ENCODE measurements at places on chromosomes 16 and 17.
A peak's percentile ranks its signal among the peaks of the same experiment; 100 is the strongest.

- DNase-seq: no peak
Observed at GRCh38 chr17:6943406-6943805, 52.4 kb upstream of the ALOX12 start.

DNA sequence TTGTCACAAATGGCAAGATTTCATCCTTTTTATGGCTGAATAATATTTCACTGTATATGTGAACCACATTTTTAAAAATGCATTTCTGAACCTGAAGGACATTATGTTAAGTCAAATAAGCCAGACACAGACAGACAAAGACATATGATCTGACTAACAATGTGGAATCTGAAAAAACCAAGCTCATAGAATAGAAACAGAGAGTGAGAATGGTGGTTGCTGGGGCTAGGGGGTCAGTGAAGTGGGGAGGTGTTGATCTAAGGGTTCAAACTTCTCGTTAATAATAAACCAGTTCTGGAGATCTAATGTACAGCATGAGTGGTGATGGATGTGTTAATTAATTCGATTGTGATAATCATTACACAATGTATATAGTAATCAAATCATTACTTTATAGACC, 475.1 kb downstream of the WWOX start:
- DNase-seq: no peak

GRCh38 chr16:47507701-47508100, 46.6 kb downstream of the PHKB start:
- no peak for DNase-seq

GRCh38 chr16:75821117-75821516, 94.8 kb upstream of the CPHXL start:
- DNase-seq: no peak

GRCh38 chr17:36723459-36724025, 122.2 kb downstream of the MRM1 start:
- no peak for DNase-seq

DNA sequence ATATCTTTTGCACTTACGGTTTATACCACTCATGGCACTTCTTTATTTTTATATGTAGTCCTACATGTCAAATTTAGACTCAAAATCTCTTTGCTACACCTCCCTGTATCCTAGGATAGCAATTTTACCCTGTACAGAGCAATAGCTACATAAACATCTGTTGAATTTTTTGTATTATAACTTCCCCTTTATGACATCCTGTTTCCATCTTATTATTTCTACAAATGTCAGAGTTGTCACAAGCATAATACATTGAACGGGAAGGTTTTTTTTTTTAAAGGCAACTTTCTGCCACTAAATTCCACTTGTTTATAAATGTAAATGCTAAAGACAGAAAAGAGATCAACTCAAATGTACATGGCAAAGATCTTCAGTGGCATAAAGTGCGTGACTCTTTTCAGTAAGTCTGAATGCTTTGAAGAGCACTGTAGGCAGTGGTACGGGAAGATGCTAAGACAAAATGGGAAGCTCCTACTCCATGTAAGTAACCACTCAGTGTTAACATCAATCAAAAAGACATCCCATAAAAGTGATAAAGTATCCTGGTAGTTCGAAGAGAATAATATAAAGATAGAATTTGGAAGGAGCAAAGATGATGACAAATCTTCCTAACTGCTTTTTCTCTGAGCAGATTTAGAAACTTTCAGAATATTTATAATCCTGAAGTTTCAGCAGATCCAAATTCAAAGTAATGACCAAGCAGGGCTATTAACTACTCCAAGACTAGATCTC, 26.8 kb downstream of the GNA13 start:
- no peak for DNase-seq

DNA sequence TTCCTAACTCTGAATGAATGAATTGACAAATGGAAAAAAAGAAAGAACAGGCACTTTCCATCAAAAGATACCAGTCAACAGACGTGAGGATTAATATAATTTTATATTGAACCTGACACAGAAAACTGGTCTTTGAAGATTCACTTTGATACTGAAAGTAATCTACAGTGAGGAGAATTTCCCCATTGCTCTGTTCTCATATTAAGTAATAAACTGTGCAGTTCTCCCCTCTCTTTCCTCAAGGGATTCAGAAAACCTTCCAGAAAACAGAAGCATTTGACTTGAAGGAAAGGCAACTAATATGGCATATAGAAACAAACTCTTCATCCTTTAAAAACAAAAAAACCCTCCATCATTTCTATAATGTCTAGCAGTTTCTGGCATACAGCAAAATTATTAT, 2.2 kb downstream of the TEX2 start:
- no peak for DNase-seq

- no peak for DNase-seq
Observed at GRCh38 chr17:67515490-67516083, 138.5 kb downstream of the PITPNC1 start.

GRCh38 chr17:56641894-56642293, 48.4 kb downstream of the NOG start:
- no peak for DNase-seq

- DNase-seq: no peak
Observed at GRCh38 chr17:6670999-6671398, 19.4 kb downstream of the C17orf100 start.

DNA sequence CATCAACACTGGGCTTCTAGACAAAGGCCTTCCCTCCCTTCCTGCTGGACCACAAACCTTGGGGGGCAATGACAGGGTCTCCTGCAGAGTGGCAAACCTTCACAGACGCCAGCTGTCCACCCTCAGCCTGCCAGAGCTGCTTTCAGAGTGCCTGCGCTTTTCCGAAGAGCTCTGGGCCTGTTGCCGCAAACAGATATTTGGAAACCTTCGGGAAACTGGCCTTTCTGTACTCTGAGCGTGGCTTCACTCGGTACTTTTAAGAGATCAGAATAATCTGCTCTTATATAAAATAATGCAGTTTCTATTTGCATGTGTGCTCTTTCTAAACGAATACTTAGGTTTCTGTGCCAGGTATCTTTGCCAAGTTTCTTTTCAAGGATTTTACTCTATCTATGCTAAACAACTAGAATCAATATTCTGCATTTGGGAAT, 152.1 kb upstream of the CHMP6 start:
- DNase-seq: no peak

- DNase-seq: no peak
Observed at GRCh38 chr16:17128791-17129190, 342.0 kb downstream of the XYLT1 start.

DNA sequence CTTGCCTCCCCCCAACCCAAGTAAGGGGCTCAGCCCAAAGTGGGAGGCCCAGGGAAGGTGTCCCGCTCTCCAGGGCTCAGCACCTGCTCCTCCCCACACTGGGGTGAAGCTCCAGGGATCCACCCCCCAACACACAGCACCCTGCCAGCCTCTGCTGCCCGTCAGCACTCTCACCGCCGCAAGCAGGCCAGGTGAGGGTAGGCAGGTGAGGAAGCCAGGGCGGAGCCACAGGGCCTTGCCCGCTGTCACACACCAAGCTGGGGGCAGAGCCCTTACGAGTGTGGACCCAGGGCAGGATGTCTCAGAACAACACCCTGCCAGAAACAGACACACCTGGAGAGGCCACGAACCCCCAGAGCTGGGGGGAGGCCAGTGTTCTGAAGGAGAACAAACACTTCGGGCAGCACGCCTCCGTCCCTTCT, 19.5 kb downstream of the PLLP start:
- DNase-seq: no peak

DNA sequence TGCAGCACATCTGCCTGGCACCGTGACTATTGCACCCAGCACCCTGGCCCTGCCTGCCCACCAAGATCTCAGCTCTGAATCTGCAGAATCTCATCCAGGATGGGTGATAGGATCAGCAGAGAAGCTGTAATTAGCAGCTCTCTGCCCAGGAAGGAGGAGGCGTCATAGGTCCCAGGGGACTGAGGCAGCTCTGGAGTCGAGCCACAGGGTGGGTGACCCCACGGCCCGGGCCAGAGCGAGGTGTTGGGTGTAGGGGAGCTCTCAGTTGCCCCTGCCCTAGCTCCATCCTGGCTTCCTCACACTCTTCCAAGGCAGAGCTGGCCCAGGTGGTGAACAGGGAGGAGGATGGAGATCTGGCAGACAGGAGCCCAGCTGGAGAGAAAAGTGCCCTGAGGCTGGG, 18.2 kb upstream of the FAM83G start:
- DNase-seq: no peak

GRCh38 chr17:2899906-2900305, 103.7 kb downstream of the RAP1GAP2 start:
- DNase-seq: no peak

DNA sequence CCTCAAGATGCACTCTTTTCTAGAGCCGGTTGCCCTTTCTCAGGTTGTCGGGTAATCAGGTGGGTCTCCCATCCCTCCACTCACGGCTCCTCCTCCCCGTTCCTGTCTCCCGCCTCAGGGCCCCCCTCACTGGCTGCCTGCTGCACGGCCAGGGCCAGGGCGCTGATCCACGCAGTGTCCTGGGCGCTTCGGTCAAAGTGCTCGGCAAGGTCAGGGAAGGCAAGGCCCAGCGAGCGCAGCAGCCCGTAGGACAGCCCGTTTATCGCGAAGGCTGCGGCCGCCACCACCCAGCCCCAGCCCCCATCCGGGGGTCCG, 753 bp downstream of the SLC16A11 start:
- DNase-seq: no peak

GRCh38 chr16:68969338-68969737, 126.0 kb downstream of the TANGO6 start:
- no peak for DNase-seq

- DNase-seq: no peak
Observed at GRCh38 chr16:84194470-84195200, 3.7 kb downstream of the ADAD2 start.

DNA sequence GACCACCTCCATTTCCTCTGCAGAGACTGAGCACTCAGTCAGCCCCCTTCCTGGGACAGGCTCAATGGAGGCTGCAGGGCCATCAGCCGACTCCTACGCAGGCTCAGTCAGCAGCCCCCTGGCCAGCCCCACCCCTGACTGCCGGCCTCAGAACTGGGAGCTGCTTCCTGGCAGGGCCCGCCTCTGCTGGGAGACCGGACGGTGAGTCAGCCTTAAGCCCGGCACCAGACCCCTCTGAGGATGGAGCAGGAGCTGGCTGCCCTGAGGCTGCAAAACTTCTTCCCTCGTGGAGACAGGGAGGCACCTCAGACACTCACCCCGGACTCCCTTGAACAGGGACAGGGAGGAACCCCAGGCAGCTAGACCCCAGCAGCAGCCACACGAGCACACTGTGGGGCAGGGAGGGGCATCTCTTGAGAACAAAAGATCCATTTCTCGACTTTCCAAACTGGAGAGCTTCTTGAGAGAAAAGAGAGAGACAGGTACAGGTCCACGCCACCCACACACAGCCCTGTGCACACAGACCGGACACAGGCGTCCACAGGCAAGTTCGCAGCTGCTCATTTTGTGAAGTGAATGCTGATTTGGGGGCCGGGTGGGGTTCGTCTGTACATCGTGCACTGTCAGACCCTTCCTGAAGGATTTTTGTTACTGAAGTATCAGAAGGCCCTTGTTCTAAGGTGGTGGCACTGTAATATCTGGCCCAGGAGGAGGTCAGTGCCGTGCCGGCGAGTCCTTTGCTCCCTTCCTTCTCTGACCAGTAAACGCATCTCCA, 1.3 kb upstream of the TUBB3 start:
- no peak for DNase-seq

- no peak for DNase-seq
Observed at GRCh38 chr16:19936441-19936840, 51.8 kb upstream of the GPRC5B start.

DNA sequence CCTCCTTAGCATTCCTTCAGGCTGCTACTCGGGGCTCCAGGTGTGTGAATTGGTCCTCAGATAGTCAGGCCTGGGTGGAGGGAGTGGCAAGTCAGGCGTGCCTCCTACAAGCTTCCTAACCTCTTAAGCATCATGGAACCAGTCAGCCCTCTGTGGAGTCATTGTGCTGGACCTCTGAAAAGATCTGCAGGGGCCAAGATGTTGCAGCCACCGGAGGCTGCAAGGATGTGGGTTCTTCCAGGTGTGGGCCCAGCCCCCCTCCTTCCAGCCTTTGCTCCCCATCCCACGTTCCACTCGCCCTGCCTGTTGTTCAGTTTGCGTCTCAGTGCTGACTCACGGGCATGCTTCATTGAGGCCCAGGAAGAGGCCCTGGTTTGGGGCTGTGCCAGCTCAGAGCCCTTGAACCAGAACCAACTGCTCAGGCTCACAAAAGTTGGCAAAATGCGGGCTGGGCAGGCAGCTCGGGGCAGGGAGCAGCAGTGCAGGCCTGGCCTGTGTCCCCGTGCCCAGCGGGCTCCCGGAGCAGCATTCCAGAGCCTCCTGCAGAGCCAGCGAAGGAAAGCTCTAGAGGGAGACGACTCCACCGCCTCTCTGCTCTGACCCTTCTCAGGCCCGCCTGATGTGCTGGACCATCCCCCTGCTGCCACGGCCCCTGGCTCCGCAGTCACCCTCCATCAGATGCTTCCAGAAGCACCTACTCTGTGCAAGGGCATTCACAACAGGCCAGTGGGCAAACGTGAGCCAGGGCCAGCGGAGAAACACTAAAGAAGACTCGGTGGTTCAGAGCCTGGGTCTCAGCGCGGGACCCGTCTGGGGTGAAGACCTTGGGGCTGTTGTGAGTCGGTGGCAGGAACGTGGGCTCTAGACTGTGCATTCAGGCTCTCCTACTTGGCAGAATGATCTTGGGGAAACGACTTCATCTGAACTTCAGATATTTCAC, 7.5 kb downstream of the LDHD start:
- peak; percentile 57 for DNase-seq

GRCh38 chr17:43774304-43775250, 4.2 kb downstream of the DUSP3 start:
- no peak for DNase-seq

DNA sequence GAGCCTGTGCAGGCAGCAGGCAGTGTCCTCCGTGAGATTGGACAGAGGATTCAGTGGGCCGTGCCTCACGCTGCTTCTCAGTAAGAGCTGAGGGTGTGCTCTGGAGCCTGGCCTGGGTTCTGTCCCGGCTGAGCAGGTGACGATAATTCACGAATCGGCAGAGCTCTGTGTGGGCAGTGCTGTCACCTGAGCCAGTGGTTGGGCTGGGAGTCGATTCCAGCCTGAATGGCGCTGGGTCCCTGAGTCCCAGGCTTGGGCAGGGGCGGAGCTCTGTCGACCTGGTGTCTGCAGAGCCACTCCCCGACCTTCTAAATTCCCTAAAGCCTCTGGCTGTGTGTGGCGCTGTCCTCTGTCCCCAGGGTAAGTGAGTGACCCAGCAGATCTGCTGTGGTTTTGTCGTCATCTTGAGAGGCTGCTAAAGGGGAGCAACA, 8.4 kb downstream of the ACSF3 start:
- DNase-seq: no peak

DNA sequence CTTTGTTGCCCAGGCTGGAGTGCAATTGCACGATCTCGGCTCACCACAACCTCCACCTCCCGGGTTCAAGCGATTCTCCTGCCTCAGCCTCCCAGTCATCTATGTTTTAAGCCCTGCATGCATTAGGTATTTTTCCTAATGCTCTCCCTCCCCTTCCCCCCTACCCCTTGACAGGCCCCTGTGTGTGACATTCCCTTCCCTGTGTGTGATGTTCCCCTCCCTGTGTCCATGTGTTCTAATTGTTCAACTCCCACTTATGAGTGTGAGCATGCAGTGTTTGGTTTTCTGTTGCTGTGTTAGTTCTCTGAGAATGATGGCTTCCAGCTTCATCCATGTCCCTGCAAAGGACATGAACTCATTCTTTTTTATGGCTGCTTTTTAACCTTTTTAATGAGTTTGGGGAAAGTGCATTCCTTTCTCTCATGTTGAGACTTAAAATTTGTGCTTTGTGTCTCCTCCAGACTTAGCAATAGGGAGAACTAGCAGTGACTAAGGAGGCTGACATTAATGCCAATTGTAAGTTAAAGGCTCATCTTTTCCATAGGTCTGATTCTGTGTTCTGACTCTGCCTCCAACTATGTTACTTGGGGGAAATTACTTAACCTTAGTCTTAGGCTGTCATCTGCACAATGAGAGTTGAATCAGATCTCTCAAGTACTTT, 17.7 kb upstream of the PHAF1 start:
- no peak for DNase-seq

GRCh38 chr16:57386381-57386951, 14.2 kb downstream of the CX3CL1 start:
- no peak for DNase-seq
